Stimulated activated naive CD8-positive, alpha-beta T cell treated with anti-CD3 and anti-CD28 coated beads, Interleukin-15, Interleukin-2, amounts not matched to agents 100 U/mL and 50 U/mL, for 24 hours (primary cell): ENCODE measurements at places on chromosomes 1 and 21.

DNA sequence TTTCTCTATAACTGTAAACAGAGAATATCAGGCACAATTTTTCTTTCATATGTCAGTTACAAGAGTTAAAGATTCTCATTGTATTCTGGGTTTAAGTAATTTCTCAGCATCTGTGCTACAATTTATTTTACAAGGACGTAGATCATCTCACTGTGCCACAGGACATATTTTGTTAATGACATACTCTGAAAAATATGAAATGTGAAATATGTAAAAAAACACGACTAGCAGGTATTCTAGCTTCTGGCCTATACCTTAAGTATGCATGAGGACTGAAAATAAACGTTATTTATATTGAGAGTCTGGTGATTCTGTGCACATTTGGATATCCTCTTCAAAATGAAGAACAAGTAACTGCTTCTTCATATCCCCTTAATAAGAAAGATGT, 308.8 kb downstream of the BRINP3 start:
- no peak for DNase-seq

GRCh38 chr21:45164838-45165237, 90.5 kb downstream of the ADARB1 start:
- DNase-seq: no peak

- DNase-seq: no peak
Observed at GRCh38 chr1:7121622-7121988, 336.4 kb downstream of the CAMTA1 start.

DNA sequence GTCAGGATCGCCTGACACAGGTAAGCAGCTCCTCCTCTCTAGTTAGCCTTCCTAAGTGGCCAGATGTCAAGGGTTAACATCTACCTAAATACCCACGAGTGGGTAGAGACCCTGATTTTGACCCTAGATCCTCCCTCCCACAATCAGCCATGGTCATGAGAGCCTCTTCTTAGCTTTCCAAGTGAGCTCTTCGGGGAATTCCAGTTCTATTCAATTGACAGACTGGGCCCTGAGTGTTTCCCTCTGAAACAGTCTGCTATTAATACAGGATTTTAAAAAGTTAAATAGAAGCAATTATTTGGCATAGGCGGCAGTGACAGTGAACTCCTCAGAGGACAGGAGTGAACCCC, 28.1 kb downstream of the C2CD2 start:
- DNase-seq: no peak

- no peak for DNase-seq
Observed at GRCh38 chr1:35001743-35002142, 16.6 kb upstream of the TMEM35B start.

DNA sequence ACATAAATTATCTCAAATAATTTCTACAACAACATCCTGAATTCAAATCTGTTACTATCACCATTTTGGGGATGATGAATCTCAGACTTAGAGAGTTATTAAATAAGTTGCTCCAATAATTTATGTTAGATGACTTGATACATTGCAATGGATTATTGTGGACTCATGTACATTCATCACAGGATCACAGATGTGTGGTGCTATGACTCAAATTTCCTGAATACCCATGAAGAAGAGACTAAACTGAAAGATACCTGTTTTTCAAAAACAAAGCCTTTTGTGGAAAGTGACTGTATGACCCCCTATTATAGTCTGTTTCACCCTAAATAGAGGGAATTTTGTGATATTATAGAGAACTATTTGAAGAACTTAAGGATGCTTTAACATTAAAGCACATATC, 315.0 kb downstream of the PLA2G4A start:
- DNase-seq: no peak

- peak; percentile 13 for DNase-seq
Observed at GRCh38 chr1:231241750-231242149, 738 bp downstream of the GNPAT start.

DNA sequence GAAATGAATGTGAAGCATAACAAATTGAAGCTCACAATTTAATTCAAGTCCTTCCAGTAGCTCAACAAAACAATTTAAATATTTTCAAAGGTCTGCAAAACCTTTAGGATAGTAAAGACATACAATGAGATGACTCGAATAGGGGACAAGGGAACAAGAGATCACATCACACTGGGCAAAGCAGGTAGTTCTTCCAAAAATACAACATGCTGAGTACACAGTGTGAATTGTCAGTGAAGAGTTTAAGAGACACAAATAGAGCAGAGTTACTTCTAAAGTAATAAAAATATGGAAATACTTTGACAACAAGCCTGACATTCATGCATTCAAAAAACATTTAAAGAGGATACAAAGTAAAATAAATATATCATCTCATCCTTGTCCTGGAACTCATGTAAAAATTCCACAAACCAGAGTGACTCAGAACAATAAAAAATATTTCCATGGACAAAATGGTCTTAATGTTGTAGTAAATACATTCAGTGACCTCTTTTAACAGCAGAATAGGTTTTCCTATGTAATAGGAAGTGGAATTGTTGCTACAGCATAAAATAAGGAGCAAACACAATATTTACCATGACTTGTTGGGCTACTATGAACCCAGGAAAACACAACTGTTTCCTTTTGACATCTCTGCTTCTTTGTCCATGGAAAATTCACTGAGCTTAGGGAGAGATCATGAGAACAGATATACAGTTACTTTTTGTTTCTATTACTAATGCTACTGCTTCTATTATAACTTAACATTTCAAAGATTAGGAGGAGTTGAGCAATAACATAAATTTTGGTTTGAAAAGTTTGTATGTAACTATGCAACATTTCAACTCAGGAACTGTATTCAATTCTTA, 83.7 kb upstream of the BCL10 start:
- DNase-seq: no peak

DNA sequence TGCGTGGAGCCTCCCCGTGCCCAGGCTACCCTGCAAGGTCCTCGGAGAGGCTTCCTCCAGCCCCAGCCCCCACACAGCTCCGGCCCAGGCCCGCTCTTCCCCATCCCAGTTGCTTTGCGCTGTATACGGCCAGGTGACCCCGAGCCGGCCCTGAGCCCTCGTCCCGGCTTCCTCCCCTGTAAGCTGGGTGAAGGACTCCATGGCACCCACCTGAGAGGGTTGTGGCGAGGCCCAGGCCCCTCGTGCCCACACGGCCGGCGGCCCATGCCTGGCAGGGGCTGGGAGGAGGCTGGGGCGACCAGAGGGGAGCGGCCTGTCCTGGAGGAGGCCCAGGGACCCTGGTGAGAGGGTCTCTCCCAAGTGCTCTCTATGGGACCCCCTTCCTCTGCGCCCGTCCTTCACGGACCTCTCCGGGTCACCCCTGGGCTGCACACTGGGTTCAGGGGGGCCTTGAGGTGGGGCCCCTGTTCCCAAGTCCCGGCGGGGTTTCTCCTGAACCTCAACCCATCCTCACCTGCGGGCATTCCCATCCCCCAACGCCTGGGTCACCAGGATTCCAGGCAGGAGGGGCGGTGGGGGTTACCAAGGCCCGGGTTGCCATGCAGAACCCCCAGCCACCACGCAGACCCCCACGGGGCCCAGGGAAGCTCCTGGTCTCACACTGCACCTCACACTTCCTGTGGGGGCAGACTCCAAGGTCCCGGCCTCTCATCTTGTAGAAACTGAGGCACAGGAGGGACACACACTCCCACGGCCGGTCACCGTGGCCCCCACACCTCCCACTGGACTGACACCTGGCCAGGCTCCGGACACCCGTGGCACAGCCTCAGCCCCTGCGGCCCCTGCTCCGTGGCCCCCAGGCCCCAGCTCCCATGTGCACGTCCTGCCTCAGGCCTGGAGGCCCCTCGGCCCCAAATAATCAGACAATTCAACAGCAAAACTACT, 25.2 kb downstream of the COL6A1 start:
- peak; percentile 1 for DNase-seq

- DNase-seq: no peak
Observed at GRCh38 chr1:1004780-1005697, 5.1 kb upstream of the HES4 start.

DNA sequence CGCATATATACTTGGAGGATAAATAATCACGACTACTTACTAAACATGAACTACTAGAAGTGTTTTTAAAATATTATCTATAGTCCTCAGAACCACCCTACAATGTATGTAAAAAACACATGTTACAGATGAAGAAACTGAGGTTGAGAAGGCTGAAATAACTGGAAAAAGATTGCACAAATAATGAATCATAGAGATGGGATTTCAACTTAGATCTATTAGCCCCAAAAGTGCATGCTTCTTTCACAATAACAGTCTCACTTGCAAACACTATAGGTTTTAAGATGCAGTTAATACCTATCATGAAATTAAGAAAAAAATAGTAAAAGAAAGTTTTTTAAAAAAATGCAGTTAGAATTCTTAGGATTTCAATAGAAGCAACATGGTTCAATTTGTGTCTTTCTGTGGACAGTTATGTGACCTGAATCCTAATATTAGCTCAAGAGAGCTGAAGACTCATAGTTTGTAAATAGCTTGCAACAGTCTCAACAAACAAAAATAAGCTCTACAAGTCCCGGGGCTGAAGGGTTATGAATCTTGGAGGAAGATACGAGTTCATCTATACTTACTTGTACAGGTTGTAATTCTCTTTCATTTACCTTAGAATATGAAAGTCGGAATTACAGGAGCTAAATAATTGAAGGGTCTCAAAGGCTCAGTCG, 58.6 kb upstream of the NTPCR start:
- no peak for DNase-seq

- DNase-seq: no peak
Observed at GRCh38 chr1:109909561-109909960, 1.1 kb upstream of the CSF1 start.

DNA sequence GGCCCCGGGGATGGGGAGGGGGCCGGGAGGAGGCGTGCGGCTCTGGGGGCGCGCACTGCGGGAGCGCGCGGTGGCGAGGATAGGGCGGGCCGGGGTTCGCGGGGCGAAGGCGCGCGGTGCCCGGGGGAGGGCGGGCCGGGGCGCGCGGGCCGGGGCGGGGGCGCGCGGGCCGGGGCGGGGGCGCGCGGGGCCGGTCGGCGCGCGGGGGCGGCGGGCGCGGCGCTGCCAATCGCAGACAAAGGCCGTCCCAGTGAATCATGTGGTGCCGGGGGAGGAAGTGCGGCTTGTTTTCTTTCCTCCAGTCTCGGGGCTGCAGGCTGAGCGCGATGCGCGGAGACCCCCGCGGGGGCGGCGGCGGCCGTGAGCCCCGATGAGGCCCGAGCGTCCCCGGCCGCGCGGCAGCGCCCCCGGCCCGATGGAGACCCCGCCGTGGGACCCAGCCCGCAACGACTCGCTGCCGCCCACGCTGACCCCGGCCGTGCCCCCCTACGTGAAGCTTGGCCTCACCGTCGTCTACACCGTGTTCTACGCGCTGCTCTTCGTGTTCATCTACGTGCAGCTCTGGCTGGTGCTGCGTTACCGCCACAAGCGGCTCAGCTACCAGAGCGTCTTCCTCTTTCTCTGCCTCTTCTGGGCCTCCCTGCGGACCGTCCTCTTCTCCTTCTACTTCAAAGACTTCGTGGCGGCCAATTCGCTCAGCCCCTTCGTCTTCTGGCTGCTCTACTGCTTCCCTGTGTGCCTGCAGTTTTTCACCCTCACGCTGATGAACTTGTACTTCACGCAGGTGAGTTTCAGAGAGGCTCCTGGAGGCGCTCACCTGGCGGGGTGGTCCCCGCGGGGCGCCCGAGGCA, at the start of gene GPR137B:
Gene GPR137B, plus strand, starts transcription at position 287 of the 851 bp plus-strand sequence. Its CDS starts 84 bp downstream, at position 371.
- peak; percentile 71 for DNase-seq

DNA sequence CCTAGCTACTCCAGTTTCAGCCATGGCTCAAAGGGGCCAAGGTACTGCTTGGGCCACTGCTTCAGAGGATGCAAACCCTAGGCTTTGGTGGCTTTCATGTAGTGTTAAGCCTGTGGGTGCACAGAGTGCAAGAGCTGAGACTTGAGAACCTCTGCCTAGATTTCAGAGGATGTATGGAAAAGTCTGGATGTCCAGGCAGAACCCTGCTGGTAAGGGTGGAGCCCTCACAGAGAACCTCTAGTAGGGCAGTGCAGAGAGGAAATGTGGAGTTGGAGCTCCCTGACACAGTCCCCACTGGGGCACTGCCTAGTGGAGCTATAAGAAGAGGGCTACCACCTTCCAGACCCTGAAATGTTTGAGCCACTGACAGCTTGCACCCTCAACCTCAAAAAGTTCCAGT, 16.2 kb downstream of the RIIAD1 start:
- no peak for DNase-seq

- no peak for DNase-seq
Observed at GRCh38 chr21:18602711-18603110, 199.1 kb upstream of the TMPRSS15 start.

DNA sequence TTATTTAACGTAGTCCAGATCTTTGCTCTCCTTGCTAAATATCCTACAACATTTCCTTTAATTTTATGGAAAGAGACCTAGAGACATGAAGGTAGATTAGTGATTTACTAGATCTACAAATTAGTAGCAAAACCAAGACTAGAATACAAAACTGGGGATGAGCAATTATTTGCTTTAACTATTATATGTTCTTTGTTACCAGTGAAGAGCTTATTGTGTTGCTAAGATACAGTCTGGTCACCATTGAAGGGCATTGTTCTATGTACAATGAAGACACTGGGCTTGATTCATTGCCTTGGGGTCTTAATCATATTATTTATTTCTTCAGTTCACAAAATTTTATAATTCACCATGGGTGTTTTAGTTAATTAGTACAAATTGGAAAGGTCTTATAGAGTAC, 88.3 kb downstream of the S1PR1 start:
- no peak for DNase-seq

DNA sequence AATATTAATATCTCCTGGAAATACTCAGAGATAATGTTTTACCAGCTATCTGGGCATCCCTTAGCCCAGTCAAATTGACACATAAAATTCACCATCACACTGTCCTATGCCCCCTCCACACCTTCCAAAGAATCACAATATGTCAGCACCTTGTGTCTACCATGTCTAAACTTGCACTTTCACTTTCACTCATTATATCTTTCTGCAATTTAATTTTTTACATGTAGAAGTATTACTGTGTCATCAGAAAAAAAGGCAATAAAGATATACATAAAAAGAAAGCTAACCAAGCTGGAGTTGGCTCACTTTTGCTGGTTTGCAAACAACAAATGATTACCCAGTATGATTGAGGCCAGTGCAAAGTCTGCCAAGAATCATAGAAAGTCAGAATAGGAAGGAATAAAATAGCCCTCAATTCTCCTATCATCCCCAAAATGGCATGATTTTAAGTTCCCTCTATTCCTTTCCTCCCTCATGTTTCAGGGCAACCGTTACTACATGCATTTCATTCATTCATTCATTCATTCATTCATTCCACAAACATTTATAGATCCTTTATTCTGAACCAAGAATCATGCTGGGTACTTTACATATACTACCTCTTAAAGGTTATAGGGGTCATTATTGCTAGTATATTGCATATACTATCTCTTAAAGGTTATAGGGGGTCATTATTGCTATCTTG, 5.9 kb upstream of the LUZP1 start:
- DNase-seq: no peak

GRCh38 chr1:104671684-104672353, 922.1 kb downstream of the AMY1C start:
- no peak for DNase-seq

GRCh38 chr1:7885513-7886404, 32.9 kb upstream of the UTS2 start:
- peak; percentile 60 for DNase-seq

- DNase-seq: no peak
Observed at GRCh38 chr1:15456313-15456954, at the start of gene CELA2A. Gene CELA2A (plus strand): TSS chr1:15456732. CDS start chr1:15456754, 22 bp downstream.
